ENCODE measurements at places on chromosomes 16 and 17.
A peak's percentile ranks its signal among the peaks of the same experiment; 100 is the strongest.

GRCh38 chr17:51230306-51230705 lies 29.5 kb downstream of the MBTD1 start:
- DNase-seq, result no peak

DNA sequence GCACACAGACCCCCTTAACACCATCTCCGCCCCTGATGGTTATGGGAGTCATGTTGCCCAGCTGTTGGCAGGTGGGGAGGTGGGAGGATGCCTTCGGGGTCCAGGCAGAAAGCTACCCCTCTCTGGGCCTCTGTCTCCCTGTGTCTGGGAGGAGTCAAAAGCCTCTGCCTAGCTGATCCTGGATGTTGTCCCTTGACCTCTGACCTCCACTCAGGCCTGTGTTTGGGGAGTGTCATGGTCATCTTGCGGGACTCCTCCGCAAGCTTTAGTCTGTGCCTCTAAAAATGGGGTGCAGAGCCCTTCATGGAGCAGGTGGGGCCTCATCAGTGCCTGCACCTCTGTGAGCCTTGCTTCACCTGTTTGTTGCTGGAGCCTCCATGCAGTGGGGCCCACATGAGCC lies 3.8 kb downstream of the LLGL1 start:
- no peak for DNase-seq

- DNase-seq, result no peak
Measured at GRCh38 chr17:3866276-3866675, 20.2 kb upstream of the NCBP3 start.

GRCh38 chr17:66543526-66543925 lies 241.1 kb downstream of the PRKCA start:
- no peak for DNase-seq

DNA sequence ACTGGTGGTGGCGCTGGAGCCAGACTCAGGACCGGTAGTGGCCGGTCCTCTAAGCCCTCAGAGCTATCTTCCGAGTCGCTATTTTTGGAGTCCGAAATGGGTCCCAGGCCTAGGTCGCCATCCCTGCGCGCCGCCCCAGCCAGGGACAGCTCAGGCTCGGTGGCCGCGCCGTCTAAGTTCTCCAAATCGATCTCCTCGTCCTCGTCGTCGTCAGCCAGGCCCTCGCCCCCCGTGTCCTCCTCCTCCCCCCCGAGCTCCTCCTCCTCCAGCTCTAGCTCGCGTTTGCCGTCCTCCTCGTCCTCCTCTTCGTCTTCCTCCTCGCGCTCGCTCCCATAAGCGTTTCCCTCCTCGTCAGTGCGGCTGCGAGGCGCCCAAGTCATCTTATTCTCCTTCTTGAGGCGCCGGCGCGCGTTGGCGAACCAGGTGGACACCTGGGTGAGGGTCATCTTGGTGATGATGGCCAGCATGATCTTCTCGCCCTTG lies 1.6 kb downstream of the IRX3 start:
- no peak for DNase-seq

- DNase-seq, result no peak
Measured at GRCh38 chr16:88903267-88903666, 36.8 kb upstream of the PABPN1L start.

DNA sequence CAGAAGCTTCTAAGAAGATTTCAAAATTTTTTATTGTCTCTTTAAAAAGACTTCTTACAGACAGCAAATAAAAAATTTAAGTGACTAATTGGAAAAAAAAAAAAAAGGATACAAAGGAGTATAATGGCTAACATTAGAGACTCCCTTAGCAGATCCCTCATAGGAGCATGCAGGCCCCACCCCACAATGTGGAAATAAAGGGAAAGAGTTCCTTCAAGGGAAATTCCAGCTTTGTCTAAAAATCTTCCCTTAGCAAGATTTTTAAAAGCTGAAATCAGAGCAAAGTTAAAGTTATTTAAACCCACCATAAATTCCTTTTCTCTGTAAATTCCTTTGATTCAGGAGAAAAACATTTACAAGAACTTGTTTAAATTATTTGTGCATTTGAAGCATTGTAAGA lies 32.5 kb upstream of the NOS2 start:
- no peak for DNase-seq

- DNase-seq, result no peak
Measured at GRCh38 chr17:77471984-77472461, 331.3 kb downstream of the SEC14L1 start.

- DNase-seq, result peak; percentile 33
Measured at GRCh38 chr16:68416057-68417046, 32.0 kb downstream of the SMPD3 start.

DNA sequence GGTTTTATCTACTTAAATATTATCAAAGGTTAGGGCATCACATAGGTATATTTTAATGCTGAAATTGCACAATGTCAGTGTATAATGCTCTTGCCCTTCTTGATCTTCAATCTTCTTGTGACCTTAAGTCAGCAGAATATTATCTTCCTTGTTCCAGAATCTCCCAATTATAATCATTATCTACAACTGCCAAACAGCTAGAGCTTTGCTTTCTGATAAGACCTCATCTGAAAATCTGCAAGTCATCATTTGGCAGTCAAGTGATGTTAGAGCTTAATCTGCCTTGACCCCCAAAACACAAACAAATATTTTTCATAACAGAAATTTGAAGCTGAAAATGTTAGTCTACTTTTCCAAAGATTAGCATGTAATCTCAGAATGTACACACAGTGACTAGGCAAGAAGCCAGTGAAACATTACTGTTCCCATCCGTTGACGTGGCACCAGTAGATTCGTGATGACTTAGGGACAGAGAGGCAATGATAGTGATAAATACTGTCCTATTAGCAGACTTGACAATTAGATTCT lies 19.8 kb downstream of the REXO5 start:
- DNase-seq, result no peak

GRCh38 chr17:28575126-28575795 lies 1.4 kb downstream of the ALDOC start:
- no peak for DNase-seq

DNA sequence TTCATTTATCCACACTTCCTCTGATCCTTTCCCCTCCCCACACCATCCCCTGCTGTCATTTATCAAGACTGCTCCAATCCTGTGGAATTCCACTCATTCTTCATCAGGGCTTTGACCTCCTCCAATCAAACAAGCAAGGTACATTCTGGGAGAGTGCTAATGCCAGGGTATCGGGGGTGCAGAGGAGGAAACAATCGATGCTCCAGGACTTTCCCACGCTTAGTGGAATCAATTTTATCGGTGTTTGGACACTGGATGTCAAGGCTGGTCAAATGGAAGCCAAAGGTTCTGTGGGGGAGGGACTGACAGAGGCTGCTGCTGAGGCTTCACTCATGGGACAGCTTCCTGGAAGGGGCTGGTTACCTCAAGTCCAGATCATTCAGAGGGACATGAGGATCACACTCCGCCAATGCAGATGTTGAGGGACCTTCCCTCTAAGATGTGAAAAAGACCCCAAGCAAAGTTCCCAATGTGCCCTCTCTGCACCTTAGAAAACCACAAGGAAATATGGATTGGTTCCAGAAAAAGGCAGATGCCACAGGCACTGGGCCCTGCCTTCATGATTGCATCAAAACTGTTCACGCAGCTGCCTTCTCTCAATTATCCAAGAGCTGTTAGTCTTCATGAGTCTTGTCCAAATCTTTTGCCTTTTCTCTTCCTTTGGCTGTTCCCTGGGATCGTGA lies 44.7 kb upstream of the SOX9 start:
- DNase-seq, result no peak

DNA sequence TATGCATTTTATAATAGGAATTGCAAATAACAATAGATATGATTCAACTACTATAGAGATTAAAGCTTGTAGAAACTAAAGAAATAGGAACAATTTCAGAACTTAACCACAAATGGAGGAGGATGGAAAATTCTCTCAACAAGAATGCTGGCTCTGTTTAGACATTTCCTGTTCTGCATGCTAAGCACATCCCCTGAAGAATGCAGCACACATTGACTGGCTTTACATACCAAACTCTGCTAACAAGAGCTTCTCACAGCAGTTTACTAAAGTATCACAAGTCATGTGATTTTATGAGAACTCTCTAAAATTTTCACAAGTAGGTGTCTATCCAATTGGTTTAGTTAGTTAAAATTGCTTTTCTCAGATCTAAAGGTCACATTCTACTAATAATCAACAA lies 85.2 kb downstream of the SPAG9 start:
- no peak for DNase-seq

DNA sequence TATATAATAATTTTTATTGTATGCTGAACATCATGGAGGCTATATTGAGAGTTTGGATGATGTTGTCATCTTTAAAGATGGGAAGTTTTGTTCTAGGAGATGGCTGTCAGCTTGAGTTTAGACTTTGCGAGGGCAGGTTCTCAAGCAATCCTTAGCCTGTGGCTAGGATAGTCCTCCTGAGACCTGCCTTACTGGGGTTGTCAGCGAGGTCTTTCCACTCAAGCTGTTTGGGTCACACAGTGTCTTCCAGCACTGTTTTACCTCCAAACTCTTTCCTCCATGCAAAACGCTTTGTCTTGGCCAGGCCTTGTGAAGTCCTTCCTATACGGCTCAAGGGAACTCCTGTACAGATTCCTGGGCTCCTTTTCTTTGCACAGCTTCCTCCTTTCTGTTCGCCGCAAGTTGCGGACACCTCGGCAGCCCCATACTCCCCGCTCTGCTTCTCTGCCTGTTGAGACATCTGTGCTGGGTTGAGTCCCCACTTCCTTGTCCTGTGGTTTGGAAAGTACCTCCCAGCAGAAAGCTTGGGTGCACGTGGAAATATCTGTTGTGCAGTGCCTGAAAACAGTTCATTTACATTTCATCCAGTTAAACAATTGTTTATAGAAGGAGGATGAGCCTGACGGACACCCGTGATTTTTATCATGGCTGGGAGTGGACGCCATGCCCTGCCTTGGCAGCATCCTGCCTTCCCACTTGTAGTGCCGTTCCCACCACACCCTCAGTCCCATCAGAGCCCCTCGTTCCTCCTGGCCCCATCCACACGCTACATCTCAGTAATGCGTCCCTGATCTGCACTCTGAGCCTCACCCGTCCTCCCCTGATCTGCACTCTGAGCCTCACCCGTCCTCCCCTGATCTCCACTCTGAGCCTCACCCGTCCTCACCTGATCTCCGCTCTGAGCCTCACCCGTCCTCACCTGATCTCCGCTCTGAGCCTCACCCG lies 55.0 kb upstream of the CBFA2T3 start:
- peak; percentile 68 for DNase-seq

GRCh38 chr16:20647736-20648135 lies 49.7 kb downstream of the ACSM1 start:
- no peak for DNase-seq

DNA sequence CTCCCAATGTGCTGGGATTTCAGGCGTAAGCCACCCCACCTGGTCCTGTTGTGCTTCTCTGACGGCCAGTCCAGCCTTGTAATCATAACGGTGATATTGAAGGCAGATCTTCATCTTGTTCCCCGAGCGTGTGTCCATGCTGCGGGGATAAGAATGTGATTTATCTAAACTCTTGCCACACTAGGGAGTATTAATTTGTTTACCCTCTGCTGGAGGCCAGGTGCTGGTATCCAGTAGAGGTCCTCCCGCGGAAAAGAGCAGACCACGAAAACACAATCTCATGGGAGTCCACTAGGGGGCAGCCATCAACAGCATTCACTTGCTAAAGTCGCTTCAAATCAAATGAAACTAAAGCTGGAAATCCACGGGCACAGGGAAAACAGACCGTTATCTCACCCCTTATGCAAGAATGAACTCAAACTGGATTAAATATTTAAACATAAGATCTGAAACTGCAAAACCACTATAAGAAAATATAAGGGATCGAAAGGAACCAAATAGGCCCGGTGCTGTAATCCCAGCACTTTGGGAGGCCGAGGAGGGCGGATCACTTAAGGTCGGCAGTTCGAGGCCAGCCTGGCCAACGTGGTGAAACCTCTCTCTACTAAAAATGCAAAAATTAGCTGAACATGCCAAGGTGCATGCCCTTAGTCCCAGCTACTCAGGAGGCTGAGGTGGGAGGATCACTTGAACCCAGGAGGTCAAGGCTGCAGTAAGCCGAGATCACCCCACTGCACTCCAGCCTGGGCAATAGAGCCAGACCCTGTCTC lies 22.3 kb upstream of the RBBP6 start:
- peak; percentile 83 for DNase-seq

GRCh38 chr17:16584273-16584995 lies 15.4 kb upstream of the ZNF287 start:
- peak; percentile 96 for DNase-seq

GRCh38 chr17:10304758-10305300 lies 68.0 kb downstream of the MYH13 start:
- no peak for DNase-seq

- DNase-seq, result no peak
Measured at GRCh38 chr17:42027961-42028790, 8.3 kb downstream of the NKIRAS2 start.

GRCh38 chr17:7026471-7027115 lies 3.7 kb downstream of the BCL6B start:
- no peak for DNase-seq

- DNase-seq, result no peak
Measured at GRCh38 chr17:36938566-36939051, 1.3 kb downstream of the LHX1 start.

- no peak for DNase-seq
Measured at GRCh38 chr16:55938126-55938525, 63.0 kb upstream of the CES5A start.

DNA sequence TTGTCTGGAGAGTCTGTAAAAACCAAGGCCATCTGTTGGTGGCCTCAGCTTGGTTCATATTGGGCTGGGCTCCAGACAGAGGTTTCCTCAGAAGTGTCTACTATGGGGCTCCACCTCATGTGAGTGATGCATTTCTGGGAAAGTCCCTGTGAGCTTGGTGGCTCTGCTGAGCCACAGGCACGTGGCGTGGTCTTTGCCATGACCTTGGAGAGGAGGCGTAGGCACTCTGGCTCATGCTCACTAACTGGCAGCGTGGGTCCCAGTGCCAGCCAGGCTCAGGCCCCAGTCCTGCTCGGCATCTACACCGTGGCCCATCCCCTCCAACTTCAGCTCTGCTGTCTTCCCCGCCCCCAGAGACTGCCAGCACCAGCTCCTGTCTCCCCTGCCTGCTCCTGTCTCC lies 10.7 kb upstream of the SMTNL2 start:
- DNase-seq, result peak; percentile 32

DNA sequence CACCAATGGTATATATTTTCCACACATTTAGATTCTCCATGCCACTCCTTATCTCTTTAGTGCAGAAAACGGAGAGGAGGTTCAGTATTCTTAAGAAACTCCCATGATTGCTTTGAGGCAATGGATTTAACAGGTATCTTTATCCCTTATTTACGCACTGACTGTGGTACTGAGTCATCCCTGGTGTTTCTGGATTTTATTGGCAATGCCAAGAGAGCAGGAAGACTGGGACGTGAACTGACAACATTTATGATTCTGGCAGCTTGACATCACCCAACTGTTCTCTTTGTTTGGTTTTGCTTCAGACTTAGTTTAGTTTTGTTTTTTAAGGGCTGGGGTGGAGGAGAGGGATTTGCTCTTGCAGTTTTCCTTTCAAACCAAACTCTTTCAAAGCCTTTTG lies 131.4 kb downstream of the WWOX start:
- no peak for DNase-seq
